ENCODE measurements at places on chromosomes 5 and 9.

DNA sequence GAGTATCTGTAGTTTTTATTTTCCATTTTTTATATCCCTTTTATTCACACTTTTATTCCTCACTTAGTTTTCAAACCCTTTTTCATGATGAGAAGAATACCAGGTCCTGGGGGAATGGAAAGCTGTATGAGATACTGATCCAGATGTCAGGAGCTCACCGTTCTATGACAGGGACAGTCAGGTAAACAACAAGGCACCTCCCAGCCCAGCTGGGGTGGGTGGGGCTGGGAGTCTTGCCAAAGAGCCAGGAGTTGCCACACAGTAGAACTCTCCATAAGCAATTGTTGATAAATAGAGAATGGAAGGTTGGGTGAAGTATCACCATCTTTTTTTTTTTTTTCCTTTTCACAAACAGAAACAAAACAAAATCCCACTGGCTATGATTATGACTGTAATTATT is 225.8 kb downstream of the NSG2 start:
- no peak for DNase-seq

- no peak for DNase-seq
These were observed 21.9 kb upstream of the AUH start for GRCh38 chr9:91383577-91383976.

- no peak for DNase-seq
These were observed 147.0 kb upstream of the ZNF366 start for GRCh38 chr5:72654231-72654630.

DNA sequence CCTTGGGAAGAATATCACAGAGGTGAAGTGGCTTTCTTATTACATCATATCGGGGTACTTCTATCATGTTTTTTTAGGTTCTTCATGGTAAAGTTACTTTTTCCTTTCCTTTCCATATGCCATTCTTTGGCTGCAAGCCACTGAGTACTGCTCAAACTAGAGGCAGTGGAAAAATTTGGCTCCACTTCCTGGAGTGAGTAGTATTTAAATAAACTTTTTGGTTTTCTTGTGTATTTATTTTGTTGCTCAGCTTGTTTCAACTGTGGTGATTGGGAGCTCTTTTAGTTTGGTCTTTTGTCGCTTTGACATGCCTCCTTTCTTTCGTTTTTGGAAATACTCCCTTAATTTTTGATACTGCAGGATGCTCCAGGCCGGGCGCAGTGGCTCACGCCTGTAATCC is 69.8 kb downstream of the WDR70 start:
- DNase-seq, result no peak

DNA sequence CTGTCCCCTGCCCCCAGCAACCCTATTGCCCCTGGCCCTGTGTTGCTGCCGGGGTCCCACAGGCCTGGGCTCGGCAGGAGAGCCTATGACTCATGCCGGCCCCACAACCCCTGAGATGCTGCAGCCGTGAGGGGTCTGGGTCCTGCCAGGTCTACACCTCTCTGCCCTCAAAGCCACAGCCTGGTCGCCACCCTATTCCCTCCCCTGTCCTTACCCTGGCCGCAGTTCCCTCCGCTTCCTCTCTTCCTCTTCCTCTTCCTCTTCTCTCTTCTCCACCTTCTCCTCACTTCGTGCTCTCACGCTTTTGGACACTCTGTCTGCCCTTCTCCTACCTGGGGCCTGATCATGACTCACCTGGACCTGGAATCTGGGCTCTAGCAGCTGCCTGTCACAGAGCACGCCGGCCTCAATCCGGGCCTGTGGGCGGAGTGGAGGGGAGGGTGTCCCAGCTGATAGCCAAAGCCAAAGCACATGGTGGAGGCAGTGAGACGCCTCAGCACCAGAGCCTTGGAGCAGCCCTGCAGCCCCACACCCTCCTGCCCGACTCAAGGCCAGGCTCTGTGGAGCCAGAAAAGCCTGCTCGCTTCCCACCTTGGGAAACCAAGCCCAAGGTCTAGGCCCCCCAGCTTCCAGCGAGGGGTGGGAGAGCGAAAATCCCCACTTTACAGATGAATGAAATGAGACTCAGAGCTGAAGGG is 26.8 kb upstream of the CSF1R start:
- DNase-seq, result no peak

Data from stimulated activated CD8-positive, alpha-beta memory T cell treated with anti-CD3 and anti-CD28 coated beads, Interleukin-4, amount 100 ng/mL, for 24 hours (primary cell).